ENCODE measurements at places on chromosomes 3 and 15. TPM values are rescaled to one million over a fixed set of nuclear protein-coding genes. Genes with fewer than 3 reads are reported as not detected.

The CLEC3B gene
- total RNA-seq: 119 TPM

The LMCD1 gene
- 166 TPM for total RNA-seq

The SYNPR gene
- not detected for total RNA-seq

The CYP1A1 gene
- not detected for total RNA-seq

The USP50 gene
- not detected for total RNA-seq

The UBAP1L gene
- 0.34 TPM for total RNA-seq

The NTRK3 gene
- not detected for total RNA-seq

The GOLGA6L7 gene
- total RNA-seq: not detected

The GNB5 gene
- total RNA-seq: 21.9 TPM

The GOLGA8S gene
- not detected for total RNA-seq

The SLC28A1 gene
- not detected for total RNA-seq

The GREM1 gene
- 3.6 TPM for total RNA-seq

The FANCI gene
- 5.4 TPM for total RNA-seq

The NEIL1 gene
- 2.6 TPM for total RNA-seq

The FBLN2 gene
- total RNA-seq: 664 TPM

The FOXB1 gene
- not detected for total RNA-seq

The CKMT1B gene
- total RNA-seq: not detected

The SPTBN5 gene
- under 0.01 TPM for total RNA-seq

The LRRN1 gene
- 2.8 TPM for total RNA-seq

The IL16 gene
- 6.7 TPM for total RNA-seq

All from pericardium fibroblast (primary cell).